GM12892 (cell line): ENCODE measurements at places on chromosomes 13 and 19.

DNA sequence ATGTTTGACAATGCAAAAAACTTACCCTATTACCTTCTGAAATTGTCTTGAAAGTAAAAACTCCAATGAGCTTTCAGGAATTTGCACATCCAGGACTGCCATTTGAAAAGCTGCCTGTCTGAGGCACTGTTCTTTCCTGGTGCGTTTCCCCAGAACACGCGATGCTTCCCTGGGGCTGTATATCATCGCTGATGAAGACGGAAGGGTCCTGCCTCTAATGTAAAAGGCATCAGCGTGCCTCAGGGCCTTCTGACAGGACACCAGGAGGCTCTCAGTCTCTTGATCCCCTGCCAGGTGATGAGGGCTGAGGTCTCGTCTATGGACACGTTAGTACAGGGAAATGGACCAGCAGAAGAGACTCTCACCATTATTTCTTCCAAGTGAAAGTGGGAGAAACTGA lies 296.8 kb downstream of the EFNB2 start:
- DNase-seq = no peak

- DNase-seq = no peak
Measured at GRCh38 chr19:48821633-48822032, 10.8 kb upstream of the BCAT2 start.

DNA sequence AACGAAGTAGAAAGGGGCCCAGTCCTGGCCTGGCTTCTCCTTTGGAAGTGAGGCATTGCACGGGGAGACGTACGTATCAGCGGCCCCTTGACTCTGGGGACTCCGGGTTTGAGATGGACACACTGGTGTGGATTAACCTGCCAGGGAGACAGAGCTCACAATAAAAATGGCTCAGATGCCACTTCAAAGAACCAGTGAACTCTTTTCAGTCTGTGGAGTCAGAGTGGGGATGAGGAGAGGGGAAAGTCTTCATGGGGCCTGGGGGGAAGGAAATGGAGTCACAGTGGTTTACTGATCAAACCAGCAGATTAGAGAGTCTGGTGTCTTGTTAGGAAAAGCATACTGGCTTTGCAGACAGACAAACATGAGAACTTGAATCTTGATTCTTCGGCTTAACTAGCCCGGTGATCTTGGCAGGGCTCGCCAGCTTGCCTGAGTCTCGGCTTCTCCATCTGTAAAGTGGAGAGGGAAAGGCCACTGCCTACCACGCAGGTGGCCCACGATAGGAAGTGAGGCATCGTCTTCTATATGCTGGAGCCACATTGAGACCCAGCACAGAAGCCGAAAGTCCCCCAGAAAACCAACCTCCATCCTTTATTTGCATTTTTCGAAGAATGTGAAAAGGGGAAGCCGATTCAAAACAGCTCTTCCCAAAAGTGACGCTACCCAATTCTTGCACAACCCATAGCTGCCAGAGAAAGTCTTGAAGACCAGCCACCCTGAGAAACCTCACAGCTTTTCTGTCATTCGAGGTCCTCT lies at the start of gene FFAR1:
Gene FFAR1 (plus strand): TSS at position 732 of the 759 bp plus-strand sequence. CDS start 3,650 bp downstream, outside the sequence.
- DNase-seq = peak; percentile 64

DNA sequence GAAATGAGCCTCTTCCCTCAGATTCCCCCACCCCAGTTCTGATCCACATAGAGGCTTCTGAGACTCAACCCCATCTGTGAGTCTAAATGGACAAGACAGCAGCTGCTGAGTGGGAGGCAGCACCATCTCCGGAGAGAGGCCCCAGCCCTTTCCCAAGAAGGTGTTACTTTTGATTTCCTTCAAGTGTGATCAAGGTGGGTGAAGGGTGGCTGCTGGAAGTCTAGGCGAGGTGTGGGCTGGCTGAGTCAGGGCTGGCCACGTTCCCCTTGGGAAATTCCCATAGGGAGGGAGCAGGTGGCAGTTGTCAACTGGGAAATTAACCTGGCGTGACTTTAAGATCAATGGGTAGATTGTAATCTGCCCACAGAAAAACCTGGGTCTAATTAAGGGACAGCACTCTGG lies 148.0 kb downstream of the FOXO1 start:
- DNase-seq = no peak

DNA sequence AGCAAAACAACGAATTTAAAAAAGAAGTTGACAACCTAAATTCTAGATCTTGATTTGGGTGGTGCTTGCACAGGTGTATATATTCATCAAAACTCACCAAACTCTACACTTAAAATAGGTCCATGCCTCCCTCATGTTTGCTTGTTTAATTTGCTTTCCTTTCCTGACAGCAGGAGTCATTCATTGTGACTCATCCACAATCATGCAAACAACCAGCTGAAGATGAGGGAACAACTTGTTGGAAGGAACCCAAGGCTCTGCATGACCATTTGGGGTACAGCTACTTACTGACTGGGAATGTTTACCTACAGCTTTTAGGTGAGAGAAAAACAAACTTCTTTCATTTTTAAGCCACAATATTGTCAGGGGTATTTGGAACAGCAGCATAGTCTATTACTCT lies 96.6 kb downstream of the RXFP2 start:
- DNase-seq = no peak

GRCh38 chr13:41751277-41751676 lies 209.6 kb downstream of the VWA8 start:
- no peak for DNase-seq

DNA sequence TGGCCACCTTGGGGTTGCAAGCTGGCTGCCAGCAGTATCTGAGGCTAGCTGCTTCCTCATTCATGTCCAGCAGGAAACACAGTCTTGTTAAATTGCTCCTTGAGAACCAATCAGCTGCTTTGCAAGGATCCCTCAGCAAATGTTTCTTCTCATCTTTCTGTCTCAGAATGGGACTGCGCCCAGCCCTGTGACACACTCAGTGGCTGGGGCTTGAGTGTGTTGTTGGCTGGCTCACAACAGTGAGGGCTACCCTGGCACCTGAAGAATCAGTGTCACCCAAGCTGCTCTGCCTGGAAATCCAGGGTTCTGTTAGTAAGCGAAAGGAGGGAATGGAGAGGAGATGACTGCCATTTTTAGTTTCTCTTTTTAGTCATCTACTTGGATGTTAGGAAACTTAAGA lies 317.2 kb downstream of the DCT start:
- no peak for DNase-seq

DNA sequence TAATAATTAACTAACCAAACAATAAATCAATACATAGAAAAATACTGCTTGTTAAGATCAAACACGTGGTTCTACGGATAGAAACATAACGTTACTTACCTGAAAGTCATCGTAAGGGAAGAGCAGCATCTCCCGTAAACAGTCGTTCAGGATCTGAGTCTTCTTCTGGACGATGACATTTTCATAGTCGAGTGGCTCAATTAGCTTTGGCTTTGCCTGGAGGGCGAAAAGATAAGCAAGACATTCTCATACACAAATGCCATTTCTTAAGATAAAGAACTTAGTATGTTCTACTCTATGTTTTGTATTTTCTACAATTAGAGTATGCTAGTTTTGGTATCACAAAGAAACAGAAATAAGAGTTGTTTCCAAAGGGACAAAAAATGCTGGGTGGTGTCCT lies 22.5 kb downstream of the DOCK9 start:
- no peak for DNase-seq

DNA sequence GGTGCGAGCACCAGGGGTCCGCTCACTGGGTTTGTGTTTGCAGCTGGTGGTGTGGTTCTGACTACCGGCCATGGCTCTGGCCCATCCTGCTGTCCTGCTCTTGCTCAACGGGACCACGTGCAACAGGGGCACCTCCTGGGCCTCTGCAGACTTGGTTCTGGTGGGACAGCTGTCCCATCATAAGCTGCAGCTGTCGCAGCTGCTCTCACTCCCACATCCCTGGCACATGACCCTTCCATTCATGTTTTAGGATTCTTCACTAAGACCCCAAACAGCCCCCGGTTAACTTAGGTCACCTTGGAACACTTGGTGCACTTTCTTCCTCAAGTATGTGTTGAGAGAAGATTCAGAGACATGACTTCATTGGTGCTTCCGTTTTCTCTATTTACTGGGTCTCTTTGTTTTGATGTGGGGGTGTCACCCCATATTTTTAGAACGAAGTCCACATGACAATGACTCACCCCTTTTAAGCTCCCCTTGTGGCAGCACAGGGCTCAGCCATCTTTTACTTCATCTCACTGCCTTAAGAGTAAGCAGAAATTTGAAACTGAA lies 68.4 kb upstream of the ARHGEF7 start:
- DNase-seq = no peak

GRCh38 chr19:4576016-4576933 lies 16.8 kb upstream of the SEMA6B start:
- peak; percentile 74 for DNase-seq

DNA sequence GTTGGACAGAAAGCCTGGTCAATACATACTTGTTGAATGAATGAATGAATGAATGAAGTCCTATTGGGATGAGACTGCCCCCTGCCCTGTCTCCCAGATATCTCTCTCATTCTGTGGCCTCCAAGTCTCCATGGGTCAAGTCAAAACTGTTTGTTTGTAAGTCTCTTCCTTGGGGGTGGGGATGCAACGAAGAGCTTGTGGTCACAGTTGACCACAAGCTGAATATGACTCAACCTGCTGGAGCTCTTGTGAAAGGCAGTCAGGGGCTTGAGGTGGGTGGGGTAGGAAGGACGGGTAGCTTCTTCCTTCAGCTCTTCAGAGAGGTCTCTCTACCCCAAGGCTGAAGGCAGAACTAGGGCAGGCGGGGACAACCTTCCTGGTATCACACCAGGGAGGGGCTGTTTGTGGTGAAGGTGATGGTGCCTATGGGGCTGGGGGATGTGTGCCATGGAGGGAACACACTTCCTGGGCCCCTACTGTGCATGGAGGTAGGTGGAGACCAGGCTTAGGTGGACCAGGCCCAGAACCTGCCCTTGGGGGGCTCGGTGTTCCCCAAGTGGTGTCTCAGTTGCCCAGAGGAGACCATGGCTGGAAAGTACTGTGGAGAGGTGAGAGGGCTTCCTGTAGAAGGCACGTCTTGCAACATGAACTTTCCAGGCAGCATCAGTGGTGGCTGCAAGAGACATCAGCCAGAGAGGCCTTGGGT lies 8.0 kb downstream of the MYO1F start:
- DNase-seq = peak; percentile 70

GRCh38 chr13:44576351-44577235 lies 463 bp upstream of the TSC22D1 start:
- DNase-seq = peak; percentile 36

DNA sequence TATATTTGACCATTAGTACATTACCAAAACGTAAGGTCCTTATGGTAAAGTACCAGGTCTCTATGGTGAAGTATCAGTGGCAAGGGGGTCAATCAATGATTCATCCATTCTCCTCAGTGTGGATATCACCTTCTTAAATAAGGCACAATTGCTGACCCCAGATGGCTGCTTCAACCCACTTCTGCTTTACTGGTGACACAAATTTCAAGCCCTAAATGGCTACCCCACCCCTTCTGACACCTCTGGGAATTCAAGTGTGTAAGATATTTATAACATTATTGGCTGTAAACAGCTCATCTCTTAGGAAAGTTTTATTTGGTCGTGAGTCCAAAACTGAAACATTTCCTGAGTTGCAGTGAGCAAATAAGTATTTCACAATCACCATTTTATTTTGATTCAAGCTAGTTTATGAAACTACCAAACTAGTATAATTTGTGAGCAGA lies 7.9 kb upstream of the WBP4 start:
- DNase-seq = no peak

GRCh38 chr19:9917321-9917720 lies 19.0 kb downstream of the OLFM2 start:
- no peak for DNase-seq

GRCh38 chr13:96052656-96053002 lies 572 bp downstream of the UGGT2 start:
- peak; percentile 16 for DNase-seq

- no peak for DNase-seq
Measured at GRCh38 chr19:1665565-1666047, 13.2 kb upstream of the TCF3 start.

GRCh38 chr13:73403355-73404120 lies 344.7 kb downstream of the KLF5 start:
- DNase-seq = no peak

DNA sequence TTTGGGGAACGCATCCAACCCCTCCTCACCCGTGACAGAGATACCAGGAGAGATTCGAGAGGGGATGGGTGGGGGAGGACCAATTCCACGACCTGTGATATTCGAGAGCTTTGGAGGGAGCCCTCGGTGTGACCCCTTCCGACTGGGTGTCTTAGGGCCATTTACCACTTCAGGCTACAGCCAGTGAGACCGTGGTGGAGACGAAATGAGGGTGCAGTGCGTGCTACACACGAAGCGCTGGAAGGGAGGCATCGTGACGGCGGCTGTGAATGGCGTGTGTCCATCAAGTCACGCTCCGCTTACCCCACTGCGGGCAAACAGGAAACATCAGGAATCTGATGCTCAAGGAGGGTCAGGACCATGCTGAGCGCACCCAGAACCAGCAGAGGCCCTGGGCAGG lies 10.4 kb downstream of the CTU1 start:
- no peak for DNase-seq

GRCh38 chr19:19550485-19550929 lies 12.4 kb downstream of the CILP2 start:
- no peak for DNase-seq

- no peak for DNase-seq
Measured at GRCh38 chr19:48575931-48576622, 24.1 kb downstream of the SULT2B1 start.

DNA sequence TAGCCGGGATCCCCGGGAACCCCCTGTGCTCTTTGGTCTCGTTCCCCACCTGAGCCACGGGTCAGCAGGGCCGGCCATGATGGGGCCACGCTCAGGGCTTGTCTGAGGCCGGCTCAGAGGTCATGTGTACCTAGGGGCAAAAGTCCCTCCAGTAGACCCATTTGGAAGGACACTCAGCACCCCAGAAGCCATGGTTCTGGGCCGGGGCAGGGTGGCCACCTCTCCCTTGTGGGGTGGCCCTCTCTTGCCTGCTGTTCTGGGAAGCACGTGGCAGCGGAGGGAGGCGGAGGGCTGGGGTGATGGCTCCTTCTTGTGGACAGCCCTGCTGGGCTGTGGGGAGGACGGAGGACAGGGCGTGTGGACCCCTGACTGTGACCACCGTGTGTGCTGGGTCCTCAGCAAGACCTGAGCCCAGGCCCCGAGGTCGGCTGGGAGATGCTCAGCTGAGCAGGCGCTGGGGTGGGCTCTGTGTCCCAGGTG lies 6.4 kb upstream of the PEAK3 start:
- DNase-seq = no peak

GRCh38 chr19:13817615-13818371 lies 22.6 kb downstream of the ZSWIM4 start:
- DNase-seq = no peak

DNA sequence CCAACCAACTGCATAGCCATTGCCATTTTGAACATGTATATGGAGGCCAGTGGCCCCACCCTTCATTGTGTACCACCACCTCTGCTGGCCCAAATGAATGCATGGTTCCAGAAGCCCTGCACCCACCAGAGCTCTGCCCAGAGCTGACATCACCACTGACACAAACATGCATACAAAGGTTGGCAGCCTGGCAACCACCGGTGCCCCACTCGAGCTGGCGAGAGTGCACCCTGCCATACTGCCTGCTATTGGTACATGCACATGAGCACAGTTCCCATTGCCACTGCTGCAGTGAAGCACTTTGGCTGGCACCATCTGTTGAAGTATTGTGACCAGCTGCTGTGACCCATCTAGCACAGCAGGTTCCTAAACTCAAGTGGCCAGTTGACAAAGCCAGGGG lies 1564.9 kb downstream of the OLFM4 start:
- no peak for DNase-seq

GRCh38 chr19:34998777-34999497 lies 1.2 kb upstream of the GRAMD1A start:
- DNase-seq = no peak
